ENCODE measurements at places on chromosomes 5 and 9.

- no peak for DNase-seq
Observed at GRCh38 chr9:113173341-113173740, 22.5 kb downstream of the SLC31A2 start.

DNA sequence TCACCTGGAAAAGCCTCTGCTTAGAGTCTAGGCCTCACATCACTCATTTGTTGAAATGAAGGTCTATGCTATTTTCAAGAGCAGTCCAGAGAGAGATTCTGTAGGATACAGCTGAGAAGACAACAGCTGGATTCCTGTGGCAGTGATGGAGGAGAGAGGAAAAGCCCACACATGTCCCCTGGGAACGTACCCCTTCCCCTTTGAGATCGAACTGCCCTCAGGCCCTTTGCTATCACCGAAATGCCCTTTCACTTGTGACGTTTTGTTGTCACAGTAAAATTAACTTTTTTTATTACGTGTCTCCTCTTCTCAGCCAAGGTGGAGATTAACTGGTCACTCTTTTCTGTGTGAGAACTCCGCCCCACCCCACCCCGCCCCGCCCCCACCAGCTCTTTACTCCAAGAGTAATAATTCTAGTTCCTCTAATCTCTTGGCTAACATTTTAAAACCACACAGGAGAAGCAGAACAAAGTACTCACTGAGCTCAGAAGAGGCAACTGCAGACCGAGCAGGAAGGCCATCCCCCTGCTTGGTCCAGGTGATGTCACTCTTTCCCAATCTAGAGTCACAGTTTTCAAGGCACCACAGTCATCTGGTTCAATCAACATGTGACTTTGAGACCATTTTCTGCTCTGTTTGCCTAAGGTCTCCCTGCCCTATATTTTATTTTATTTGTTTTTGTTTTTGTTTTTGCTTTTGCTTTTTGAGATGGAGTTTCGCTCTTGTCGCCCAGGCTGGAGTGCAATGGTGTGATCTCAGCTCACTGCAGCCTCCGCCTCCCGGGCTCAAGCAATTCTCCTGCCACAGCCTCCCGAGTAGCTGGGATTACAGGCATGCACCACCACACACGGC, 105.6 kb downstream of the SUSD1 start:
- DNase-seq: no peak

GRCh38 chr5:26482810-26483375, 555.5 kb downstream of the CDH9 start:
- no peak for DNase-seq

- DNase-seq: no peak
Observed at GRCh38 chr5:59466271-59466670, 427.3 kb downstream of the PDE4D start.

DNA sequence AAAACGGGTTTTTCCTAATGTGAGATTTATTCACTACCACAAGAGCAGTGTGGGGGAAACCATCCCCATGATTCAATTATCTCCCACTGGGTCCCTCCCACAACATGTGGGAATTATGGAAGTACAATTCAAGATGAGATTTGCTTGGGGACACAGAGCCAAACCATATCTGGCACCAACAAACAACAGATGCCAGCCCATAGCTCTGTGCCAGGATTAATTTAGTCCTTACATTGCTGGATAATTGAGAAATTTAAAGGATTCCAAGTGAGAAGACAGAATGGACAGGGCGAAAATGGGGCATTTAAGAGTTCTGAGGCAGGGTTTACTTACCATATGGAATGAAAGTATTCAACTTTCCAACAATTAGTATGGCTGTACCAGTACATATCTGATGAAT, 30.8 kb upstream of the DNAH5 start:
- DNase-seq: no peak

DNA sequence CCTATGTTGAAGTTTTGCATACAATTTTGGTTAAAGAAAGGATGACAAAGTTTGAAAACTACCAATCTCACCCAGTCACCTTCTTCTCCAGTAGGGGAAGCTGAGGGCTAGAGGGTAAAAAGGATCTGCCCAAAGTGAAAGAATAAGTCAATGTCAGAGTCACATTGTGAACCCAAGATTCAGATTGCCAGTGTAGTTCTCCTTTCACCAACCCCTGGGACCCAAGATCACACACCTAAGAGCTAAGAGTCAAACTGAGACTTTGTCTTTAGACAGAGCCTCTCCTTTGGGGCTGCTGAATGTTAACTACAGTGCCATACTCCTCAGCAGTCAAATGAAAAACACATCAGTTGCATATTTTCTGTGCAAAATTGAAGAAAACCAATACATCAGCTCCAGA, 210.6 kb downstream of the ATP10B start:
- no peak for DNase-seq

DNA sequence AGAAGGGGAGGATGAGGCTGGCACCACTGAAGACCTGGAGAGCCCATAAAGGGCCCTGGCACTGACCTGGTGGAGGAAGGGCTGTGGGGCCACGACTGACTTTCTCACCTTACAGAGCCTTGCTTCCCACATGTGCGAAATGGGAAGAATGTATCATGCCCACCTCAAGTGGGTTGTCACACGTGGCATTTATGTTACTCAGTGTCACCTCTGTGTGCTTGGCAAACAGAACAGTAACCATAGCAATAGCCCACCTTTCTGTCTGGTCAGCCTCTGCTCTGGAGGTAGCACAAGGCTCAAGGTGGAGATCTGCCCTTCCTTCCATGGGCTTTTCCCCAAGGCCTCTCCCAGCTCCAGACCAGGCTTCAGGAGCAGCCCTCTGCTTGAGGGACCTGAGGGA, 16.7 kb downstream of the TCF7 start:
- no peak for DNase-seq

- DNase-seq: no peak
Observed at GRCh38 chr9:76107482-76107881, 217.0 kb downstream of the PCSK5 start.

DNA sequence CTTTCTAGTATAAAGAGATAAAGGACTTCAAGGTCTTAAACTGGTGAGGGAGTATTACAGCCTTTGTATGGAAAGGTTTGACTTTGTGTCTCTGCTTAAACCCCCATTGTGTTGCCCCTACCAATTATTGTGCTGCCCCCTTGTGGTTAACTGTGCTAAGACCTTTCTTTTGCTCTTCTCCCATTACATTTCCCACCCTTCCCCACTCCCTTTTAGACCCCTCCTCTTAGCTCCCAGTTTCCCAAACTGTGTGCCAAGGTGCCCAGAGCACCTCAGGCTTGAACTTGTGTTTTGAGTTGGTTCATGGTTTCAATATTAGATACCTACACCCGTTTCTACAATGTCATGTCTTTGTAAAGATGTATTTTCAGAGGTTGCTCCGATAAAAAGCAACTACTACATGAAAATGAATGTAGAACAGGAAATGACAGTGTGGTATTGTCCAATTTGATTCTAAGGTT, 2.9 kb downstream of the JAK2 start:
- no peak for DNase-seq

DNA sequence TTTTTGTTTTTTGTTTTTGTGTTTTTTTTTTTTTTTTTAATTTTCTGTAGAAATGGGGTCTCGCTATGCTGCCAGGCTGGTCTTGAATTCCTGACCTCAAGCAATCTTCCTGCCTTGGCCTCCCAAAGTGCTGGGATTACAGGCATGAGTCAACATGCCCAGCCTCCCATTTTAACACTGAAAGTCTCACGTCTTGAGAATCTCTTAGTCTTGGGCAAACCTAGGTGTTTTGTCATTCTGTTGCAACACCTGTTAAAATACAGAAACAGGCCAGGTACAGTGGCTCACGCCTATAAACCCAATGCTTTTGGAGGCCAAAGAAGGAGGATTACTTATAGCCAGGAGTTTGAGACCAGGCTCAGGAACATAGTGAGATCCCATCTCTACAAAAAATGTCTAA, 599.0 kb downstream of the TLR4 start:
- DNase-seq: no peak
